ENCODE measurements at places on chromosomes 3 and 15.

GRCh38 chr3:185851046-185851445 is 26.2 kb upstream of the IGF2BP2 start:
- no peak for DNase-seq

DNA sequence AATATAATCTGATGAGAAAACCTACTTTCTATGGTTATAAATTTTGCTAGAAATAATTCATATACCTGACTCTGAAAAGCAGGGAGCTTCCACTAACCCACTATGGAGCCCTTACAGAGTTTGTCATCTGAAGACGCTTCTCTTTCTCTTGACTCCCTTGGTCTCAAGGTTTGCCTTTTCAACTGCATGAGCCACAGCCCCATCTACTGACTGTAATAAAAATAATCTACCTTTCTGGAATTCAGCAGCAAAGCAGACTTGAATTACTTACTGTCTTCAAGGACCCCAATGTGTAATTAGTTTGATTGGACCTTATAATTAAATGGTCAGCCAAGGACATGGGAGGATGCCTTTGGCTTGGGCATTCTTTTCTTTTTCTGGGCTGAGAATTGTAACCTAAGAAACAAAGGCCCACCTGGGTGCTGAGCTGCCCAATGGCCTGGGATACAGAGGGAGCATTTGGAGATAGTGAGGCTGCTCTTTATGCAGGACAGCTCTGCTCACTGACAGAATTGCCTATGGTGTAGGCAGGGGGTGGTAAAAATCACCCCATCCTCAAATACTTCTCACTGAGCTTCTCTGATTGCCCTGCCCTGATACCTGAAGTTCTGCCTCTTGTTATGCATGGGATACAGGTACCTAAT is 178.6 kb upstream of the TRIM42 start:
- peak; percentile 39 for DNase-seq

GRCh38 chr3:121126033-121126706 is 218.2 kb downstream of the STXBP5L start:
- DNase-seq = no peak

DNA sequence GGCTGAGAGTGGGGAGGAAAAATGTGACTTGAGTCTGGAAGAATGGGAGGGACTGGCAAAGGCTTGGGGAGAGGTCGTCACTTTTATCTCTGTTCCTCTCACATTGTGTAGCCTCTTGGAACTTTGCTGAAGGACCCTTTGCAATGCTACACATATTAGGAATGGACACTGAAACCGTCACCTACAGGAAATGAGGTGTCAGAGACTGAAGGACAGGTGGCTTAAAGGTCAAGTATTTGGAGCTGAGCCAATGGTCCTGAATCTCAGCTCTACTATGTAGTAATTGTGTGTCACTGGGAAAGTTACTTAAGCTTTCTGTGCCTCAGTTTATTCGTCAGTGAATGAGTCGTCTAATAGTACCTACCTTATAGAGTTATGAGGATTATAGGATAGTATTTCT is 14.7 kb downstream of the MCTP2 start:
- no peak for DNase-seq

DNA sequence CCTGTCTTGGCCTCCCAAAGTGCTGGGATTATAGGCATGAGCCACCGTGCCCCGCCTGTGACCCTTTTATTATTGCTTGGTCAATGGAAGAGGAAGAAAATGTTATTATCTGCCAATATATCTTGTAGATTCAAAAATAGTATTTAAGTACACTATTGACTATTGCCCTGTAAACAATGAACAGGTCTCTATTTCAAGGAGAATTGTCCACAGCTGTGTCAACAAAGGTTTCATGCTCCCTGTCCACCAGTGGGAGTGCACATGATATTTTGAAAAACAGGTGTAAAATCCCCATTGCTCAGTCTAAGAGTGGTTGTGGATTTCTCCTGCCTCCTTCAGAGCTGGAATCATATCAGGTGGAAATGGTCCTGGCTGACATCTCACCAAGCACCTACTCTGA is 36.5 kb upstream of the IGF1R start:
- DNase-seq = no peak

DNA sequence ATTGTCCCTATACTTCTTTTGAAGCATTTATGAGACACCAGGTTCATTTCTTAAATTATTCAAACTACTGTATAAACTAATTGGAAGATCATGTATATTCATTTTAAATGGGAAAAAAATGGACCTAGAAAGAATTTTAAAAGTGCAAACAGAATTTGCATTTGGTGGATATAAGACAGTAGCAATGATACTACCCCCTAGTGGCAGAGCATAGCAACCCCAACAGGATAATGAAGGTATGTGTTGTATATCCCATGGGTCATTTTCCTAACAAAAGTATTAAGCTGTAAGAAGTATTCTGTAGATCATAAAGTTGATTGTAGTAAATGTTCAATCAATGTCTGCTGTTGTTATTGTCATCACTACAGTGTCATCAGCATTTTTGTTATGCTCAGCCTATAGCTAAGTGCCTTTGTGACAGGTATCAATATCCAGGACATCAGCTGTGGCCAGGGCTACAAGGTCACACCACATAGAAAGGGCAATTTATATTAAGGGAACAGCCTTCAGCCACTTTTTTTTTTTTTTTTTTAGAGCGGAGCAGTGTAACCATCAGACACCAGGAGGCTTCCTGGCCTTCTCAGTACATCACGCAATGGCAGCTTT is 175.8 kb downstream of the FOXB1 start:
- DNase-seq = peak; percentile 15

- no peak for DNase-seq
Measured at GRCh38 chr3:141313093-141313683, 55.1 kb upstream of the ZBTB38 start.

DNA sequence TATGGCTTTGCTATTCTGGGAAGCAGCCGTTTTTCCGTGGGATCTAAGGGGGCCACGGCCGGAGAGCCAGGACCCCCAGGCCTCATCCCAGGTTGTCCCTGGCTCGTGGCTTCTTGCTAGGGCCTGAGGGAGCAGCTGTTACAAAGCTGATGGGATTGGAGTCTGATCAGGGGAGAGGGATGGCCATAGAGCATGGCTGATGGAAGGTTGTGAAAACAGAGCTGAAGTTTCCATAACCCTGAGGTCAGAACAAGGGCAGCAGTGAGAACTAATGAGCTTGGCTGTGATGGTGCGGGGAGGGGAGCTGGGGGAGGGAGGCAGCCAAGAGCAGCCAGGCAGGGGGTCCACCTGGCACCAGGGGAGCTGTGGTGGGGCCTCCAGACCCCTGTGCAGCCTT is 63.0 kb downstream of the LINGO1 start:
- no peak for DNase-seq

DNA sequence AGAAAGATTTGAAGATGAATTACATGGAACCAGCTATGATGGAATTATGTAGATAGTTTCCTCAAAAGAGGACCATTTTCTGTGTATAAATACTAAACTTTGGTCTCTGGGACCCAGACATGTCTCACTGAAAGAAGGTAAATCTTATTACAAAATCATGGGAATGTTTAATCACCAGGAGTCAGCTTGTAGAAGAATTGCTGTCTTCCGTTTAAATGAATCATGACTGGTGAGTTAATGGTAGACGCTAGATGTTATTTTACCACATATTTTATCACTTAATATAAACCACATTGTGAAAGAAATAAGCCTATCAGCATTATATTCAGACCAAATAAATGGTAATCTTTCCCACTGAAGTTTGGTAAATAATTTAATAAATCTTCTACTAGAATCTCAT is 322.3 kb upstream of the SUCLG2 start:
- DNase-seq = no peak

Data from NCI-H1436 (cell line).